Hepatocyte (in vitro differentiated cells): ENCODE measurements at places on chromosomes 3 and 15.

DNA sequence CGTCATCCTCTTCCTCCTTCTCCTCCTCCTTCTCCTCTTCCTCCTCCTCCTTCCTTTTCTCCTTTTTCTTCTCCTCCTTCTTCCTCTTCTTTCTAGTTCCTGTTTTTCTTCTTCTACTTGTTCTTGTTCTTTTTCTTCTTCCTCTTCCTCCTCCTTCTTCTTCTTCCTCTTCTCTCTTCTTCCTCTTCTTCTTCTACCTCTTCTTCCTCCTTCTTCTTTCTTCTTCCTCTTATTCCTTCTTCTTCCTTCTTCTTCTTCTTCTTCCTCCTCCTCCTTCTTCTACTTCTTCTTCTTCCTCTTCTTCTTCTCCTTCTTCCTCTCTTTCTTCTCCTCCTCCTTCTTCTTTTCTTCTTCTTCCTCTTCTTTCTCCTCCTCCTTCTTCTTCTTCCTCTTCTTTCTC lies 310.2 kb upstream of the LMCD1 start:
- H3K36me3 ChIP-seq = no peaks in the 10 kb centered on the region
- DNase-seq = no peak
- H3K4me1 ChIP-seq = no peaks in the 10 kb centered on the region
- no peak overlapping the region for H3K4me3 ChIP-seq
- H3K27me3 ChIP-seq = no peaks in the 10 kb centered on the region

- peak; percentile 73 for DNase-seq
- H3K36me3 ChIP-seq = no peaks in the 10 kb centered on the region
- no peak overlapping the region for H3K4me3 ChIP-seq
- H3K4me1 ChIP-seq = no peaks in the 10 kb centered on the region
Measured at GRCh38 chr15:91049378-91050127, 27.2 kb upstream of the VPS33B start.

GRCh38 chr3:140508550-140508949 lies 169.3 kb upstream of the TRIM42 start:
- DNase-seq = no peak
- no peaks in the 10 kb centered on the region for H3K36me3 ChIP-seq
- H3K4me1 ChIP-seq = no peaks in the 10 kb centered on the region
- H3K27me3 ChIP-seq = peaks cover 4% of the 10 kb centered on the region

GRCh38 chr3:171813897-171814460 lies 3.7 kb upstream of the PLD1 start:
- no peaks in the 10 kb centered on the region for H3K27me3 ChIP-seq
- no peak overlapping the region for H3K27ac ChIP-seq
- peaks cover 10% of the 10 kb centered on the region for H3K4me1 ChIP-seq
- H3K4me3 ChIP-seq = no peak overlapping the region
- DNase-seq = no peak
- no peaks in the 10 kb centered on the region for H3K36me3 ChIP-seq
